ENCODE measurements at places on chromosomes 4 and X. TPM values are rescaled to one million over a fixed set of nuclear protein-coding genes. Genes with fewer than 3 reads are reported as not detected.

GRCh38 chr4:31461421-31461820 is 741.3 kb downstream of the PCDH7 start:
- H3K36me3 ChIP-seq: no peaks in the 10 kb centered on the region
- no peak overlapping the region for H3K4me3 ChIP-seq
- H3K4me1 ChIP-seq: no peaks in the 10 kb centered on the region
- no peaks in the 10 kb centered on the region for H3K27me3 ChIP-seq
- no peak overlapping the region for H3K27ac ChIP-seq

GRCh38 chr4:97140545-97140944 is 1002.7 kb downstream of the STPG2 start:
- no peaks in the 10 kb centered on the region for H3K36me3 ChIP-seq
- no peak overlapping the region for H3K27ac ChIP-seq
- DNase-seq: no peak
- H3K4me1 ChIP-seq: no peaks in the 10 kb centered on the region

GRCh38 chr4:69640289-69640688 is 847 bp upstream of the UGT2A2 start:
- no peak for DNase-seq
- H3K27me3 ChIP-seq: no peaks in the 10 kb centered on the region
- H3K4me3 ChIP-seq: no peak overlapping the region
- H3K4me1 ChIP-seq: no peaks in the 10 kb centered on the region
- H3K36me3 ChIP-seq: no peaks in the 10 kb centered on the region

GRCh38 chrX:18951032-18951431 is 32.9 kb downstream of the PHKA2 start:
- H3K27me3 ChIP-seq: peaks cover 9% of the 10 kb centered on the region
- H3K27ac ChIP-seq: no peak overlapping the region
- H3K4me1 ChIP-seq: no peaks in the 10 kb centered on the region
- no peaks in the 10 kb centered on the region for H3K36me3 ChIP-seq
- H3K4me3 ChIP-seq: no peak overlapping the region

The HHIP gene
- total RNA-seq: 0.48 TPM

The TBX22 gene
- total RNA-seq: not detected

The UGT2A2 gene
- total RNA-seq: not detected

The MAB21L2 gene
- total RNA-seq: not detected

GRCh38 chr4:57136281-57136680 is 26.1 kb upstream of the IGFBP7 start:
- H3K27me3 ChIP-seq: no peaks in the 10 kb centered on the region
- no peak overlapping the region for H3K27ac ChIP-seq
- no peak overlapping the region for H3K4me3 ChIP-seq
- no peaks in the 10 kb centered on the region for H3K36me3 ChIP-seq
- no peak for DNase-seq

The TMPRSS11E gene
- total RNA-seq: 3.3 TPM

- no peaks in the 10 kb centered on the region for H3K4me1 ChIP-seq
- H3K4me3 ChIP-seq: no peak overlapping the region
- DNase-seq: no peak
- no peaks in the 10 kb centered on the region for H3K27me3 ChIP-seq
Observed at GRCh38 chrX:5155301-5155700, 1073.4 kb downstream of the NLGN4X start.

GRCh38 chrX:17812763-17813162 is 48.3 kb downstream of the RAI2 start:
- H3K36me3 ChIP-seq: no peaks in the 10 kb centered on the region
- no peak for DNase-seq
- H3K4me3 ChIP-seq: no peak overlapping the region
- no peaks in the 10 kb centered on the region for H3K4me1 ChIP-seq

GRCh38 chr4:98352940-98353339 is 91.8 kb downstream of the RAP1GDS1 start:
- H3K4me3 ChIP-seq: no peak overlapping the region
- H3K4me1 ChIP-seq: no peaks in the 10 kb centered on the region
- no peaks in the 10 kb centered on the region for H3K36me3 ChIP-seq
- H3K27ac ChIP-seq: no peak overlapping the region

DNA sequence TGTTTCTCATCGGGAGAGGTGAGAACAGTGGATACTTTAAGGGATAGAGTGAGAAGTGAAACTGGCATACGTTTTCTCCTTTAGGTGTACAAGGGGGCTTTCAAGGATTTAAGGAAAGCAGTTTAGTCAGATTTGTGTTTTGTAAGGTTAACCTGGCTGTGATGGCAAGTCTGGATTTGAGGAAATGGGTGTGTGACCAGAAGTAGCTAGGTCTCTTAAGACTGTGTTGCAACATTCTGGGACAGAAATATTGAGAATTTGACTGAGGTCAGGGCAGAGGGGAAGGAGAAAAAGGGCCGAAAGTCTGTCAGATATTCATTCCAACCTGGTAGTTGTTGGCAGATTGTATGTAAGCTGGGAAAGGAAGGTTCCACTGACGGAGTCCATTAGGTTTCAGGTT is 10.4 kb upstream of the GABRE start:
- H3K27ac ChIP-seq: no peak overlapping the region
- H3K4me3 ChIP-seq: no peak overlapping the region
- H3K4me1 ChIP-seq: no peaks in the 10 kb centered on the region
- H3K27me3 ChIP-seq: no peaks in the 10 kb centered on the region
- H3K36me3 ChIP-seq: no peaks in the 10 kb centered on the region

- no peak overlapping the region for H3K4me3 ChIP-seq
- H3K27ac ChIP-seq: no peak overlapping the region
- DNase-seq: no peak
- H3K36me3 ChIP-seq: no peaks in the 10 kb centered on the region
- no peaks in the 10 kb centered on the region for H3K27me3 ChIP-seq
Observed at GRCh38 chr4:40331101-40331745, 3.9 kb upstream of the CHRNA9 start.

The CT83 gene
- total RNA-seq: not detected

The FAAH2 gene
- total RNA-seq: 30.2 TPM

DNA sequence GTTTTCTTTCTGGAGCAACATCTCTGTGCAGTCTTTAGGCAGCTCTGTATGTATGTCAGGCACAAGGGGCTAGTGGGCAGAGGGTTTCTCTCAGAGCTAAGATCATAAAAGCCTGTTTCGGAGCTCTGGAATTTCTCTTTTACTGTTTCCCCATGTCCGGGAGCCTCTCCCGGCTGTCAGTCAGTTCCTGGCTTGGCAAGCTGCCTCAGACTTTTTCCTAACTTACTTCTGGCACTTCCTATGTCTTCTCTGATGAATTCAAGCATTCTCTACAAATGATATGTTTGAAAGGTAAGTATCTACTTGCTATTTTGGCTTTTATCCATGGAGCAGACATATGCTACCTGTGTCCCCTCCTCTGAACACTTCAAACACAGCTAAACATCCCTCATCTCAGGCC is 129.3 kb upstream of the PGRMC2 start:
- H3K4me3 ChIP-seq: no peak overlapping the region
- DNase-seq: no peak
- no peak overlapping the region for H3K27ac ChIP-seq
- no peaks in the 10 kb centered on the region for H3K4me1 ChIP-seq
- no peaks in the 10 kb centered on the region for H3K27me3 ChIP-seq

The EVC gene
- total RNA-seq: 27.5 TPM

- no peak overlapping the region for H3K4me3 ChIP-seq
- no peak overlapping the region for H3K27ac ChIP-seq
- H3K36me3 ChIP-seq: no peaks in the 10 kb centered on the region
Observed at GRCh38 chr4:84484236-84484635, 14.9 kb downstream of the NKX6-1 start.

GRCh38 chr4:121877041-121877773 is 6.9 kb upstream of the BBS7 start:
- no peak overlapping the region for H3K27ac ChIP-seq
- no peak overlapping the region for H3K4me3 ChIP-seq
- no peak for DNase-seq
- no peaks in the 10 kb centered on the region for H3K27me3 ChIP-seq
- H3K4me1 ChIP-seq: no peaks in the 10 kb centered on the region
- H3K36me3 ChIP-seq: peaks cover 4% of the 10 kb centered on the region

DNA sequence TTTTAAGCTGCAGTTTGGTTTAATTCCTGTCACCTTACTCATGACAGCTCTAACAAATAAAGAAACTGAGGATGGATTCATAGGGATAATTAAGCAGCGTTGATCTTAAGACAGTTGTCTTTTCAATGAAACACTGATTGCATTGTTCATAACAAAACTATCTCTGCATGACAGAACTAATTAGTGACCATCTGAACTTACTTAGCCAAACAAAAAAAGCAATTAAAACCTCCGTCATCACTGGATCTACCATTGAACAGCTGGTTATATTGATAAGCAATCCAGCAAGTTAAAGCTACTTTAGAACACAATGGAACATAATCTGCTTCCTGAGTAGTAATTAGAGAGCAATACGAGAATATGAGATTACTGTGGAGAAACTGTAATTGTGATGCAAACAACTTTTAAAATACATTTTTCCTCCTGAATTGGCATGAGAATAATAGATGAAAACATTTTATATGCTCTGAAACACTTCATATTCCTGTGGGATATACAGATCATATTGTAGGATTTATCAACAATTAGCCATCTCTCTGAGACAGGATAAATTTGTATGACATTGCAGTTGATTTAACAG is 2576.8 kb downstream of the PCDH7 start:
- no peak overlapping the region for H3K27ac ChIP-seq
- no peaks in the 10 kb centered on the region for H3K27me3 ChIP-seq

- H3K27ac ChIP-seq: no peak overlapping the region
- H3K27me3 ChIP-seq: no peaks in the 10 kb centered on the region
- H3K4me1 ChIP-seq: no peaks in the 10 kb centered on the region
- no peaks in the 10 kb centered on the region for H3K36me3 ChIP-seq
- DNase-seq: no peak
Observed at GRCh38 chr4:165248102-165248501, 40.7 kb downstream of the KLHL2 start.

All from breast epithelium (tissue), 4 donors.